ENCODE measurements at places on chromosomes 1 and 21.

- no peak for DNase-seq
Observed at GRCh38 chr1:28579401-28579800, 12.7 kb upstream of the RAB42 start.

GRCh38 chr1:1213345-1214265 is at the start of gene TNFRSF4:
TSS of gene TNFRSF4 (minus strand) at chr1:1214153. CDS start at chr1:1214127, 26 bp downstream.
- DNase-seq: no peak

- no peak for DNase-seq
Observed at GRCh38 chr1:226373376-226373775, 34.5 kb downstream of the PARP1 start.

GRCh38 chr1:94031154-94031553 is 89.8 kb downstream of the ABCA4 start:
- no peak for DNase-seq

DNA sequence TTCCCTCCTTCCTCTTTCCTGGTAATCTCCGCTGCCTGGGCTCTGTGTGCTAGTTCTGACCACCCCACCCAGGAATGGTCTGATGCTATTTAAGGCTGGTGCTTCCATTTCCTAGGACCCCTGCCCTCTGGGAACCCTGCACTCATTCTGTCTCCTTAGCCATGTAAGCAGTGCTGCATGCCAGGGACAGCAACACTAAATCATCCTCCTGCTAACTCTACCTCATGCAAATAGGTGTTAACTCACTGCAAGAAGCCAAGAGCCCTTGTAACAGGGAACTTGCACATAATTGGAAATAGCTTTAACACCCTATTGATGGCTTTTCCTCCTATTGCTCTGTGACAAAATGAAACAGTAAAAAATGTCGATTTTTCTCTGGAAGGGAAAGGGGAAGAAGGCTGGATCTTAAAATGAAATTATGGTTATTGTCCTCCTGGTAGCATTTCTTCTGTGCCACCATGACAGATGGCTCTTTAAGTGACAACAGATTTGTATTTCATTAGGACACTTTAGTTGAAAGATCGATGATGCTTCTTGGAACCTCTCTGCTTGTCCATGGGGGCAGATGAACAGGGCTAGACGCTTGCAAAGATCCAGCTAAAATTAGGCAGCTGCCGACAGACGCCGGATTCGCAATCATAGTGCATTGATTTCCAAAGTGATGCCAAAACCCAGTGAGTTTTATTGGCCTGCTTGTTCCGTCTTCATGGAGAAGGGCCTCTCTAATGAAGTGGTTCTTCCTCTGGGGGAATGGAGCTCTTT is 551.7 kb downstream of the MATN1 start:
- DNase-seq: no peak

DNA sequence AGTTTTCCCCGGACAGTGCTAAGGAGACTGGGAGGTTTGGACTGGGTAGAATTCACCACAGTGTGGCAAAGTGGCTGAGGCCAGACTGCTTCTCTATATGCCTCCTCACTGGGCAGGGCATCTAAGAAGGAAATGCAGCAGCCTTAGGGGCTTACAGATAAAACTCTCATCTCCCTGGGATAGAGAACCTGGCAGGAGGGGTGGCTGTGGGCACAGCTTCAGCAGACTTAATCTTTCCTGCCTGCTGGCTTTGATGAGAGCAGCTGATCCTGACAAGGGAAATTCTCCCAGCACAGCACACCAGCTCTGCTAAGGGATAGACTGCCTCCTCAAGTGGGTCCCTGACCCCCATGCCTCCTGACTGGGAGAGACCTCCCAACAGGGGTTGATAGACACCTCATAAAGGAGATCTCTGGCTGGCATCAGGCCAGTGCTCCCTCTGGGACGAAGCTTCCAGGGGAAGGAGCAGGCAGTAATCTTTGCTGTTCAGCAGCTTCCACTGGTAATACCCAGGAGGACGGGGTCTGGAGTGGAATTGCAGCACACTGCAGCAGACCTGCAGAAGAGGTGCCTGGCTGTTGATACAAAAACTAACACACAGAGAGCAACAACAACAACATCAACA is 25.2 kb downstream of the KIFAP3 start:
- DNase-seq: peak; percentile 52

DNA sequence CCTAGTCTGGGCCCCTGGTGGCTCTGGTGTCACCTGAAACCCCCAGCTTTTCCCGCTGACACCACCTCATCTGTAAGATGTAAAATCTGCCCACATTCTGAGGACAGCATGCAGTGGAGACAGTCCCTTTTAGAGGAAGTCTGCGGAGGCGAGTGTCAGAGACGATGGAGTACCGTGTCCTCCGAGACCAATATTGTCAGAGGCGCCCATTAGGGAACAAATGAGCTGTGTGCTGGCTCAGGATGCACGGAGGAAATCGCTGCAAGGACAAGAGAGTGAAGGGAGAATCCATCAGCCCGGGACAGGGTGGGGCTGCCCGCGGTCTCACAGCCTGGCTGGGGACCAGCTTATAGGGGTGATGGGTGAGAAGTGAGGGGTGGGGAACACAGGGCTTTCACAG is 214.8 kb downstream of the MATN1 start:
- DNase-seq: no peak

- DNase-seq: no peak
Observed at GRCh38 chr1:26154750-26155149, 4.1 kb upstream of the FAM110D start.

DNA sequence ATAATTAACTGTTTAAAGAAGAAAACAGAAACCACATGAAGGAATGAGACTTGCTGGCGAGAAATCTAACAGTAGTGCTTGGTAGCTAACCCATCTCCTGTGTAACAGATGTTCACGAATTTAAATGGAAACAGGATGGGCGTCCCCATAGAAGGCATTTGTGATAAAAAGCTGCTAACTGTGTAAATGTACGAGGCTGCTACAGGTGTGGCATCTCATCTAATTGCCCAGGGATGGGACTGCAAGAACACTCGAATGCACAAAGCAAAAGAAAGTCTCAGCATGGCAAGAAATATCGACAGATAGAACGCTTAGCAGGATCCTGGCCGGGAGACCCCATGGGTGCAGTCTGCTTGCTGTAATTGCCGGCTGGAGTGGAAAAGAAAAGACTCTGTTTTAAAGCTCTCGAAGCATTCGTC is 112.7 kb downstream of the RUNX1 start:
- no peak for DNase-seq

DNA sequence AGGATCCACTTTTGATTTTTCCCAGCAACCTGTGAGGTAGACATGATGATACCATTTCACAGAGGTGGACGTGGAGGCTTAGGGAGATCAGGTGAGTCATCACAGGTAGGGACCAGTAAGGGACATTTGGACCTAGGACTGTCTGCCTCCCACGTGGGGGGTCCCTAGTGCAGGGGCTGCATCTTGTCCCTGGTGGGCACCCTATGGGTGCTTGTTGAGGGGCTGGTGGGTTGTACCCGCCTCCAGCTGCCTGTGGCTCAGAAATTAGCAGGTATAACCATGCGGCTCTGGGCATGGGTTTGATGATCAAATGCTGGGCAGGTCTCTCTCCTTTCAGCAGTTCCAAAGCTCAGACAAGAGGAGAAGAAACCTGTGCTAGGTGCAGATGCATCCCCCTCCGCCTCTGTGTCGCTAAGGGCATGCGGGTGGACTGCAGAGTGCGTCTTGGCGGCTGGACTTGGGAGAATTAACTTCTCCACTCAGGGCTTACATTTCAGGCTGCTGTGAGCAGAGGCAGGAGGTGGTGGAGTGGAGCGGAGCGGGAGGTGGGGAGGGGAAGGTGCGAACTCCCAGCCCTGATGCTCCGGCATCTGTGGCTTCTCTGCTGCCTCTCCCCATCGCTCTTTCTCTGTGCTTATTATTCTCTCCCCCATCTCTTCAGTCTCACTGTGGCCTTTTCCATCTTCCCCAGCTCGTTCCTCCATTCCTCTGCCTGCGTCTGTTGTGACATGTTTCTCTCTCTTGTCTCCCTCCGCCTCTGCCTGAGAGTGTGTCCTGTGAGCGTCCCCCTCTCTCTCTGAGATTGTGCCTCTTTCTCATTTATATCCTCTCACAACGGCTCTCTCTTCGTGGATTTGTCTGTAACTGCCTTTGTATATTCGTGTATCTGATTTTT is 146.8 kb downstream of the PTPRU start:
- DNase-seq: no peak

GRCh38 chr1:155080312-155081228 is 1.9 kb downstream of the EFNA3 start:
- DNase-seq: no peak

GRCh38 chr1:37038227-37039093 is 4.1 kb upstream of the GRIK3 start:
- DNase-seq: peak; percentile 12

- no peak for DNase-seq
Observed at GRCh38 chr1:204503913-204504519, 9.4 kb upstream of the PIK3C2B start.

DNA sequence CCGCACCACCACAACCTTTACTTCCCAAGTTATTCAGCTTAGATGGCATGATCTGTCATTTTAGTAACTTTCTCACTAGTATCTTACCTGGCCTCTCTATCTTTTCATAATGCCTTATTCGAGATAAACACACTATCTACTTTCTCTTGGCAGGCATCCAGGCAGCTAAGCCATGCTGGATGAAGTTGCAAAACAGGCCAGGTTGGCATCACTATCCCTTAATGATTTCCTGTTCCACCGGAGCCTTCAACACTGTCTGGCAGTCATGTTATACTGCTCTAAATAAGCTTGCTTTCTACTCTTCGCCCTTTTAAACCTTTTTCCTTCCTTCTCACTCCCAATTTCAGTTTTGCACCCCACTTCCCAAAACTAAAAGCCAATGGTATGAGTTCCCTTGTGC is 12.0 kb upstream of the KCNH1 start:
- DNase-seq: no peak

GRCh38 chr1:1332774-1333480 is 1.8 kb downstream of the TAS1R3 start:
- no peak for DNase-seq

GRCh38 chr1:147902253-147902845 is at the start of gene GJA8:
TSS of gene GJA8 (plus strand) at chr1:147902795. CDS start at chr1:147907956, 5,161 bp downstream.
- DNase-seq: no peak

DNA sequence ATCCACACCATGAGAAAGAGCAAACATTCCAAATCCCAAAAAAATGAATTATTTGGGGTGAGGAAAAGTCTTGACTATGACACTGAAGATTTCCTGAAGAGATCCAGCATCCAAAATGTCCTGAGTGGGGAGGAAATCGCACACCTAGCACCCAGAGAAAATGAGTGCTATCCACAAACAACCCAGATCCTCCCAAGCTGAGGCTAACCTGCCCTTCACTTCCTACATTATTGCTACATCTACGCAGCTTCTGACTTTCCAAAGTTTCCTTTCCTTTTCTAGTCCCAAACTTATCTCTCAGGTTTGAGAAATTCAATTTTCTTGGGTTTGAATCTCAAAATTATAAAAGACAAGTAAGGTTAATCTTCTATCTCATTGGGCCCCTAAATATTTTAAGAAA is 906 bp upstream of the RGS13 start:
- no peak for DNase-seq

DNA sequence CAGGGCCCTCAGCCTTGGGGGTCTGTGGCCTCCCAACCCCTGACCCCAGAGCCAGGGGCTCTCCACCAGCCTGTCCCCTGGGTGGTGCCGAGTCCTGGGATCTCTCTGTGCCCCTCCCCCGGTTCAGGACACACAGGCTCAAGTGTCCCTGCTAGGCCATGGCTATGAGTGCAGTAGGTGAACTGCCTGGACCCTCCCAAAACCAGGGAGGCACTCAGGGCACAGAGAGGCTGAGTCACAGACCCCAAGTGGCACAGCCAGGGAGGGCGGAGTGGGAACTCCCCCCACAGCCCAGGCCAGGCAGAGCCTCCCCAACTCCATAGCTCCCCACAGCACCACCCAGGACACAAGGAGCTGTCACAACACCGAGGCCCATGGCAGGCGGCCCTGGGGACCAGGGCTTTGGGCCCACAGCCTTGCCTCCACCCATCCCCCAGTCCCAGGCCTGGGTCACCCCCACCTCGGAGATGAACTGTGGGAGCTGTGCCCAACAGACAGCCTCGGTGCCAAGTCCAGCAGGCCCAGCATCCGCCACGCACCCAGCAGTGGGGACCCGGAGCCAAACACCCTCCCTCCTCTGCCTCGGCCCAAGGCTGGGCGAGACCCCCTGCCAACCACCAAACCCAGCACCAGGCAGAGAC is 3.2 kb downstream of the DVL1 start:
- DNase-seq: no peak

DNA sequence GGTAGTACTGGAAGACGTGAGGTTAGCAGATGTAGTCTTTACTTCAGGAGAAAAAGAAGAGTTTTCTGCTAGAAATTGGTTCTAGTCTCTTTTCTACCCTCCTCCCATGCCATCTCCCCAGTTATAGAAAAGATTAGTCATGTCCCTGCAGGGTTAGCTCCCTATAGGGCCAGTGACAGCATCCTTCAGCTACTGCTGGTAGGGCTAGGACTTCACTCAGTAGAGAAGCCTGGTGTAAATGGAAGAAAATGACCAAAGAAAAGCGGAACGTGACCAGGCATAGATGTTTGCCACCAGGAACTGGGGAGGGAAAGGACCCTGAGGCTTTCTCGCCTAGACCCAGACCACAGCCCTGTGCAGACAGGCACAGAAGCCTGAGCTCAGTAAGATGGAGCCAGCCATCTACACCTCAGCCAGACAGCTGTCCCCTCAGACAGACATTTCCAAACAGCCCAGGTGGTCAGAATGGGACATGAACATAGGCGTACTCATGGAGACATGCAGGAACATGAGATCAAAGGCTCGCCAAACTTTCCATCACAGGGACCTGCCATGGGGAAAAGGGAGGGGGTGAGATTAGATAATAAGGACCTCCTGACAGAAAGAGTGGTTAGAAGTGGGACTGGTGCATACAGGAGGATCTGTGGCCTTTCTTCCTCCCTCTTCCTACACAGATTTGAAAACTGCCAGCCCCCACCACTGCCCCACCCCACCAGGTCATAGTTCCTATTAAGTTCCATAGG is 23.5 kb upstream of the SLAMF9 start:
- no peak for DNase-seq

DNA sequence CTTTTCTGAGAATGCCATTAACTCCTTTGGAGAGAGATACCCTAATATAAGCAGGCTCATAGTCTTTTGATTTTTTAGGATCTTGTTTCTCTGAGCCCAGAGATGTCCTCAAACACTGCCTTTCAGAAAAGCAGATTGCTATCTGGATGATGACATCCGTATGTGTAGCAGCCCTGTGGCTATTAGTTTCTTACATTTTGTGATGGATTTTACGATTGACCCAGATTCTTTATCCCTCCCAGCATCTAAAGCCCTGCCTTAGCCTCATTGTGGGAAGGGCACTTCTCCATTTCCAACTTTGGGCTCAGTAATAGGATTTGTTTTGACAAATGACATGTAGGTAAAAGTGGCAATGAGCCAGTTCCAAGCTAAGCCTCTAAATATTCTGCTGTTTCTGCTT is 300.3 kb downstream of the TTLL7 start:
- no peak for DNase-seq

- DNase-seq: no peak
Observed at GRCh38 chr1:89165811-89166210, 10.0 kb downstream of the GBP7 start.

GRCh38 chr1:214186103-214186824 is 94.7 kb upstream of the SMYD2 start:
- DNase-seq: no peak

GRCh38 chr21:26934383-26934782 is 32.5 kb downstream of the ADAMTS5 start:
- DNase-seq: no peak

- DNase-seq: no peak
Observed at GRCh38 chr21:31666445-31667010, 7.0 kb downstream of the SOD1 start.

Measured in cardiac muscle cell (in vitro differentiated cells and primary cell).